ENCODE measurements at places on chromosomes 11 and 22.

DNA sequence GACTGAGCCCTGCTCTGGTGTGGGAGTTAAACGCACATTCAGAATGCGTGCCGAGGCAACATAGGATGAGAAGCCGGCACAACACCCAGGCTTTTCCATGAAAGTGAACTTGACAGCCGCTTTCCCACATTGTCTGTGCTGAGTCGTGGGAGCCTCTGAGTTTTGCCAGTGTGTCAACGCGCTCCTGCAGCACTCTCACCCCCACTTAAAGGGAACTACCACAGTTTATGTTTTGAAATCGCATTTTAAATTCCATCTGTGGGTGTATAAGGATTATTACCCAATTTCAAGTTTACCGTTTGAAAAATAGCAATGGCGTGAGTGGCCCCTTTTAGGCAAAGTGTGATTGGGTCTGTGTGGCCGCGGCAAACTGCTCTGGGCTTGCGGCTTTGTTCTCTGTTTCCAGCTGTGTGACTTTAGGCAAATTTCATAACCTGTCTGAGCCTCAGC lies 81.5 kb downstream of the FBLN1 start:
- no peak for DNase-seq

GRCh38 chr11:76152741-76153570 lies 53.3 kb downstream of the WNT11 start:
- DNase-seq = no peak

DNA sequence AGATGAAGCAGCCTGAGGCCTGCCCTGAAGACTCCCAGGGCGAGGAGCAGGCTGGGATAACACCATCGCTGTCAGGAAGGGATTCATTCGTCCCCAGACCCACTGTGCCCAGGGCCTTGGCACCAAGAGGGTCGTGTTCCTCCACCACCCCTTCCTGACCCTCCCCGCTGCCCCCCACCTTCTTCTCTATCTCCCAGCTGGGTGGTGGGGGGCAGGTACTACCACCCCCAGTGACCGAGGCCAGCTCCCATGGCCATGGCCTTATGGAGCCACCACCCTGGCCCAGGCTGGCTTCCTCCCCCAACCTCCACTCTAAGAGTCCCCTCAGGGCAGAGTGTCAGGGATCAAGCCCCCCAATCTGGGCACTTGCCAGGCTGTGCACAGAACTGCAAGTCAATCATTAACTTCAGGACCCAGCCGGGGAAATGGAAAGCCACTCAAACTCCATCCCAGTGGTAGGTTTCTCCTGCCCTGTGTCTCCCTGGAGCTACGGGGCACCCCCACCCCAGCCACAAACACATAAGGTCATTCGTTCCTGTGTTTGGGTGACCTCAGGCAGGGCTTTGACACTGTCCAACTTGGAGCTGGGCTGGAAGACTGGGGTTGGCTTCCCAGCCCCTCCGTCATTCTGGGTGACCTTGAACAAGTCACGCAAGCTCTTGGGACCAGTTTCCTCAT lies 33.3 kb upstream of the WNT11 start:
- no peak for DNase-seq

GRCh38 chr11:129283141-129283540 lies 91.0 kb upstream of the ARHGAP32 start:
- peak; percentile 86 for DNase-seq

- peak; percentile 2 for DNase-seq
Observed at GRCh38 chr22:49701380-49702067, 126.1 kb downstream of the BRD1 start.

DNA sequence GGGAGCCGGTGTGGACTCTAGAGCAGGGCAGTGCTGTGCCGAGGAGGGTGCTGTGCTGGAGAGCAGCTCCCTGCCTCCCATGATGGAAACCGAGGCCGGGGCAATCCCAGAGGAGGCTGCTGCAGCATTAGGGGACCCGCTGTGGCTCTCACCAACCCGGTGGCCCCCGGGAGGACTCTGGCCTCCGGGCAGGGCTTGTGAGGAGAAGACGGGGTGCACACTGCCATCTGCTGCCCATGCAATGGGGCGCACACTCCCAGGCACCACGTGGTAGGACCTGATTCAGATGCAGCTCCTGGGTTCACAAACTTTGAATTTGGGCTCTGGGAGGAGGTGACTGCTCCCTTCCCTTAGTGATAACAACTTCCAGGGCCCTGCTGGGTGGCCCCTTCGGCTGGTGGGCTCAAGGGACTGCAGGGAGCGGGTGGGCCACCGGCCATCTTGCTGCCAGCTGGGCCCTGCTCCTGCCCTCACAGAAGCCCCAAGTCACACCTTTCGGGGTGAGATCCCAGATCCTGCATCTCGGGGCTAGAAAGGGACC lies 93.8 kb upstream of the FGF3 start:
- DNase-seq = peak; percentile 61

- DNase-seq = no peak
Observed at GRCh38 chr11:15861256-15861655, 495.1 kb downstream of the SOX6 start.

- peak; percentile 87 for DNase-seq
Observed at GRCh38 chr22:17158568-17159503, at the start of gene HDHD5. Gene HDHD5, minus strand, starts transcription at chr22:17159277. Its CDS starts 26 bp downstream, at chr22:17159251.

- no peak for DNase-seq
Observed at GRCh38 chr22:27270818-27271510, 530.6 kb downstream of the MN1 start.

DNA sequence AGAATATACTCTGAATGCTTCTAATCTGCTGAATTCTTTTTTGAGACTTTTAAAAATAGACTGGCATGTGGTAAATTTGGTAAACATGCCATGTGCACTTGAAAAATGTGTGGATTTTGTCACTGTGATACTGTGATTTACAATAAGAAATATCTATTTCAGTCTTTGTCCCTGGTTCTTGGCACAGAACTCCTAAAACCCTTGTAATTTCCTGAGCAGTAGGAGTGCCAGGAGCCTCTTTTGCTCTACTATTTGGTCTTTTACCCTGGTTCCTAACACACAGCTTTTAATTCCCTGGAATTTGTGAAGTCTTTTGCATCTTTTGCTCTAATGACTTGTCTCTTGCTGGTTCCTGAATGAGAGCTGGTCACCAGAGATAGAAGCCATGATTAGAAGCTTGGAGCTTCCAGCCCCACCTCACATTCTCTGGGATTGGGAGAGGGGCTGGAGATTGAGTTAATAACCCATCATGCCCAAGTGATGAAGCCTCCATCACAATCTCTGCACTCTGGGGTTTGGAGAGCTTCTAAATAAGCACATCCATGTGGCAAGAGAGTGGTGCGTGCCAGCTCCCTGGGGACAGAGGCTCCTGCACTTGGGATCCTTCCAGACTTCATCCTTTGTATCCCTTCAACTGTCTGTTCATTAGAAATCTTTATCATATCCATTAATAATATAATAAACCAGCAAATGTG lies 27.2 kb upstream of the SYT13 start:
- no peak for DNase-seq

- no peak for DNase-seq
Observed at GRCh38 chr11:113992459-113993110, 17.7 kb downstream of the HTR3A start.

DNA sequence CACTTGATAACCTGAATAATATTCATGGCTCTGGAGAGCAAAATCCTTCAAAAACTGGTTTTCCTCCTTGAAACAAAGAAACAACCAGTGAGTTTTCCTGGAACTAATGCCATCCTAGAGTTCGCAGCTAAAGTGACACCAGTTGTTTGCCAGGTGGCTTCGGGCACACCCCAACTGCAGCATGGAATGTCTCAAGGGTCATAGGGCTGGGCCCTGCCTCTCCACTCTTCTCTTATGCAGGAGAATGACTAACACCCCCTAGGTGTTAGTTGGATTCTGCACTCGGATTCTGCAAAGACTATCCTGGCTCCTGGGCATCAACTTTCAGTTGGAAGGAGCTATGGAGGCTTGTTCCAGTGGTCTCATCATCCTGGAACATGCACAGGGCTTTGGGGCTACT lies 98.8 kb downstream of the KIRREL3 start:
- peak; percentile 9 for DNase-seq

DNA sequence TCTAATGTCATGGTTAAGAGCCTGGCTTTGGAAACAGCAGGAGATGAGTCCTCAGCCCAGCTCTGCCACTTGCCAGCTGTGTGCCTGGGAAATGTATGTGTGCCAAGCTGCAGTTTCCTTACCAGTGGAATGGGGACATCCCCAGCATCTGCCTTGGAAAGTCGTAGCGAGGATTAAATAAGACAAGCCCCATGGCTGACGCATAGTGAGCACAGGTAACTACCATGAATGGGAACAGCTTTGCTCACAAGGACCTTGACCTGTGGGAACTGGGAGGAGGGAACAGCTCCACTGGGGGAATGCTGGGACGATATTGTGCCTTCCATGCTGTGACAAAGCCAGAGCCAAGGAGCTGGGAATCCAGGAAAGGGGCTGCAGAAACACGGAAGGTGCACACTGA lies 2.6 kb upstream of the DSCAML1 start:
- peak; percentile 51 for DNase-seq

- no peak for DNase-seq
Observed at GRCh38 chr11:125287491-125288210, 123.1 kb downstream of the PKNOX2 start.

DNA sequence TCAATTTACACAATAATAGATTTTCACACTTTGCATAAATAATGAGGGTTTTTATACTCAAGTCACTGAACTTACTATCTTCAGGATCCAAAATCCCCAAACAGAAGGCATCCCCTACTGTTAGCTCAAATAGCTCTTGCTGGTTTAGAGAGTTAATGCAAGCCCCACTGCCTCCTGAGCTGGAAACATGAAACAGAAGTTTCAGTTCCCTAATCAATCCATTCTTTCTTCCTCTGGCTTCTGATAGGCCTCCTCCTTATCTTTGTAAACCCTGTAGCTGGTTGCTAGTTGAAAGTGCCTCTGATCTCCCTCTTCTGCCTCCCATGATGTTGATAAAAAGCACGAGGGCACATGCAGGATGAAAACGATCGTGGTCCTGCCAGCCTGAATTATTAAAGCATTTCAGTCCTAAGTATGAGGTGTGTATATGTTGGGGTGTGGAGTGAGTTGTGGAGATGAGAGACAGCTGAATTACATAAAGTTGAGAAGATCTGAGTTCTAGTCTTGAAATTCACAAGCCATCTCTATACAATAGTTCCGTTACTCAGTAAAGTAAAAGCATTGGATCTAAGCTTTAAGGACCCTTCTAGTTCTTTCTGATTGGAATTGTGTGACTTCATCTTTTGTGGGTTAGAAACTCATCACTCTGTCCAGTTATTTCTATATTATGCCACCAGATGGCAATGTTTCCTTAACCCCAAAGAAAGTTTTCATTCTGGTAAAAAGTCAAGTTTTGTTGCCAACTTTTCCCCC lies 35.0 kb upstream of the EHF start:
- peak; percentile 75 for DNase-seq

GRCh38 chr11:72781313-72782080 lies 12.3 kb downstream of the STARD10 start:
- peak; percentile 90 for DNase-seq

DNA sequence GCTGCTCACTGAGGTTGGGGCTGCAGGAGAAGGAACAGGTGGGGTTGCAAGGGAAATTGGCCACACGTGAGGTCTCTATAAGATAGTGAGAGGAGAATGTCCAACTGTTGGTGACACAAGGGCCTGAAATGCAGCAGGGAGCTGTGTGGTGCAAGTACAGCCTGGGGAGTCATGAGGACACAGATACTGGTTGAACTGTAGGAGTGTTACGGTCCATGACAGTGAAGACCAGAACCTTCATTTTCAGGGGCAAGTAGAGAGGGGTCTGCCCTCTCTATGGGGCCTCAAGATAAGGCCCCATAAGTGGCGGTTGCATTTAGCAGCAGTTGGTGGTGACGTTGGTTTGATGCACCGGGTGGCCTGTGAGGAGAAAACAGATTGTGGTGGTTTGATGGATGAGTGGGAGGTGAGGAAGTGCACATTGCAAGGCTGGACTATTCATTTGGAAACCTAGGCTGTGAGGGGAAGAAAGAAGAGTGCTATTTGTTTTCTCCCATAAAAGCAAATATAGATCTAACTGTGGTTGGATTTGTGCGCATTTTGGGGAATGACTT lies 39.4 kb downstream of the MICAL2 start:
- DNase-seq = no peak

DNA sequence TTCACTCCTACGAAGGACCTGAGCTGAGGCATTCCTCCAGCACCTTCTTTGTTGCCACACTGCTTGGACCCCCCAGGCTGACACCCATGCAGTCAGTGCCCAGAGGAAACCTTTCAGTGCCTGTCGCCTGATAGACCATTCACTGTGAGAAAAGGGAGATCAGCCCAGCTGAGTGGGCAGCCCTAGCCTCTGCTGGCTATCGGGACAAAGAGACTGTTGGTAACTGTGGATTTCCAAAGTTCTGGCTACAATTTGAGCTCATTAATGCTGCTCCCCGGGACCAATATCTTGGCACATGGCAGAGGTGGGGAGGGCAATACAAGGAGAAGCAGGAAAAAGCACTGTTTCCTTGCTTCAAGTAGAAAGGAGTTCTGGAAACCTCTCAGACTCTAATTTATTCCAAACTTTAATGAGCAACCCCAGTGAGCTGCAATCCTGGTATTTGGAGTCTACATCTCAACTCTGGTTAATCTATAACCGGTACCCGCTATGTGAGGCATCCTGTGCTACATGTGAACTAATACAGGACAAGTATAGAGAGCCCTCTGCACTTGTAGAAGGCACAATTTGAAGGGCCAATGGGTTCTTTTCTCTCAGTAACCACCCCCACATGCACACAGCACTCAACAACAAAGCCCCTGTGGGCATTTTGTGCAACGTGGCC lies 200.7 kb upstream of the NCAM1 start:
- no peak for DNase-seq

DNA sequence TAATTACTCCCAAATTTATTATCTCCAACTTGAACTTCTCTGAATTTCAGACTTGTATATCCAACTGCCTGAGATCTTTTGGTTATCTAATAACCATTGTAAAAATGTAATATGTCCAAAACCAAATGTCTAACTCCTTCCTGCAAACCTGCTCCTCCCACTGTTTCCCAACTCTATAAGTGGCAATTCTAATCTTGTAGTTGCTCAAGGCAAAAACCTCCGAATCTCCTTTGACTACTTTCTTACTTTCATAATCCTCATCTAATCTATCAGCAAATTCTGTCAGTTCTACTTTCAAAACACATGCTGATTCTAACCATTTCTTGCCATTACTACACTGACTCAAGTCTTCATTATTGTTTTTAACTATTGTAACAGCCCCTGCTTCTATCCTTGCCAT lies 55.7 kb downstream of the FAM168A start:
- DNase-seq = no peak

GRCh38 chr22:37498289-37498909 lies 12.2 kb upstream of the MFNG start:
- peak; percentile 60 for DNase-seq

GRCh38 chr11:118156531-118157185 lies 4.0 kb upstream of the SCN4B start:
- DNase-seq = peak; percentile 51

DNA sequence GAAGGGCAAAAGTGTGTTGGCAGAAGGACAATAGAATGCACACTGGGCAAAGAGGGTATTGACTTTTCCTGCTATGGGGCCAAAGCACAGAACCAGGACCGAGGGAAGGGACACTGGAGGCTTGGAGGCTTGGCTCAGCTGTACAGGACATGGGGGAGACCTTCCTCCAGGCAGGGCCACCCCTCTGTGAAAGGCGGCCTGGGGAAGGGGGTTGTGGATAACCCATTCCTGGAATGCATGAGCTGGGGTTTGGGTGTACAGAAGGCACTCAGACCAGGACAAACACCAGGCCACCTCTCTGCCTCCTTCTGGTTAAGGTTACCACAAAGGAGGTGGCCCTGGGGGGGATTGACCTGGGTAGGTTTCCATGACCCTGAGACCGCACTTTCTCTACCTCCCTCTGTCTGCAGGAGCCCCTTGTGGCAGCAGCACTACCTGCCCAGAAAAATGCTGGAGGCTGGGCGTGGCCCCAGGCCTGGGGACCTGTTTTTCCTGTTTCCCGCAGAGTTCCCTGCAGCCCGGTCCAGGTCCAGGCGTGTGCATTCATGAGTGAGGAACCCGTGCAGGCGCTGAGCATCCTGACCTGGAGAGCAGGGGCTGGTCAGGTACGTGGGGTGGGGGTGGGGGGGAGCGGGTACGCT lies 9.6 kb downstream of the P2RY2 start:
- peak; percentile 91 for DNase-seq

All from small intestine (tissue), 16 donors.